ENCODE measurements at places on chromosomes 3 and 15.

DNA sequence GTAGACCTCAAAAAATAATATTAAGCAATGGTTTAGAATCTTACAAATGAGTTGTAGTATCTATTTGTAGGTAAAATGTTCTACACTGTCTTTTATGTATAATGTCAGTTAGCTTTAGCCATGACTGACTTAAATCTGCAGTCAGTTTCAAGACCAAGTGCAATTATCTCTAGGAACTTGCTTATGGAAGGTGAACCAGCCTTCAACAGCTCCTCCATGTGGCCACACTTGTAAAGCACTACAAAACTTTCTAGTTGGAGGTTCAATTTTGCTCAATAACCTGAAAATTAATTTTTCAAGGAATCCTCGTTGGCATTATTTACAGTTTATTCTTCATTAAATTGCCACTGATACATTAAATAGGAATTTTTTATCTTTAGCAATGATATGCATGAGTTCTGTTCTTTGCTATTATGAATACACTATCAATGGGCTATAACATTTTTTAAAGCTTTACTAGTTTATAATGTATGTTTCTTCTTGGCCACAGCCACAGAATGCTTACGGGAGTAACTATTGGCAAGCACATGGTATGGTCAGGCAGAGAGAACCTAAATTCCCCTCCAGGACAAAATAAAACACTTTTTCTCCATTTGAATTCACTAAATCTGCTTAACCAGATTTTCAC is 315.3 kb upstream of the UBE2E2 start:
- DNase-seq, result no peak

- no peak for DNase-seq
Observed at GRCh38 chr3:156412600-156412999, 142.3 kb downstream of the SSR3 start.

DNA sequence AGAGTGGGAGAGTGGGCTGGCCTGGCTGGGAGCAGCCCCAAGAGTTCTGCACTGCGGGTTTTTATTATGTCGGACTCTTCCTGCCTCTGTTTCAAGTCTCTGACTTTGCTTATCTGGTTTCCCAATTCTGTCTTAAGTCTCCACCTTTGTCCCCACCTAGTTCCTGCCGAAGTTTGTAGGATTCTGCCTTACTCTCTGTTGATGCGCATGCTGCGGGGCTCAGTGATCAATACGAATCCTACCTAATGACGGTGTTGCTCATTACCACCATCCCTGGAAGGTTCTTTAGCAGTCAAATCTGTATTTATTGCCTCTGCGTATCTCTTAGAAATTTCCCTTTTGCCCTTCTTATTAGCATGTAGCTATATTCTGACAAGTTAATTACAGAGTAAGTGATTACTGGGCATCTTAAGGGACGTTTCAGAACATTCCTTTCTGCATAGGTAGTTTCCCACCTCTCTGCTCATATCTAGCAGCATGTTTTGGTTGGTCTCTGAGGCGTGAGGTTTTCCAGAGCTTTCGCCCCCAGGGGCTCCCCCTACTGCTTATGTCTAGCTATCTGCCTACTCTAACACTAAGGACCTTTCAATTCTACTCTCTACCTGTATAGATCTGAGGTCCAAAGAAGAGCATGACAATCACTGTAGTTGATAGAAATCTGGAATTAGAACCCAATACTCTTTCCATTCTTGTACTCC is 236.0 kb upstream of the EIF1B start:
- DNase-seq, result no peak

- DNase-seq, result no peak
Observed at GRCh38 chr3:12556314-12556689, 585 bp upstream of the MKRN2 start.

DNA sequence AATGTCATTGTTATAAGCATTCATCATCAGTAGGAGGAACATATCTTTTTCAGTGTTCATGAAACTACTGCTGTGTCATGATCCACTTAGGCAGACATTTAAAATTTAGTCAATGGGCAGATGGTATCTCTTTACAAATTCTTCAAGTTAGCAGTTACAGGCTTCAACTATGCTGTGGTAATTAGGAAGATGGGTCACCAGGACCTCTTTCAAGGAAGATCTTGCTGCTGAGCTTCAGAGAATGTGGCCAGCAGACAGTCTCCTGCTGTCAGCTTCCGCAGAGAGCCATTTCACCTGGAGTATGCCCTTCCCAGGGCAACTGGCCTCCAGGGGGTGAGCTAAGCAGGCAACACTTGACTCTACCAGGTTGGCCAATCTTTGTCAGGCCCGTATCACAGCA is 19.4 kb downstream of the IFT57 start:
- no peak for DNase-seq

DNA sequence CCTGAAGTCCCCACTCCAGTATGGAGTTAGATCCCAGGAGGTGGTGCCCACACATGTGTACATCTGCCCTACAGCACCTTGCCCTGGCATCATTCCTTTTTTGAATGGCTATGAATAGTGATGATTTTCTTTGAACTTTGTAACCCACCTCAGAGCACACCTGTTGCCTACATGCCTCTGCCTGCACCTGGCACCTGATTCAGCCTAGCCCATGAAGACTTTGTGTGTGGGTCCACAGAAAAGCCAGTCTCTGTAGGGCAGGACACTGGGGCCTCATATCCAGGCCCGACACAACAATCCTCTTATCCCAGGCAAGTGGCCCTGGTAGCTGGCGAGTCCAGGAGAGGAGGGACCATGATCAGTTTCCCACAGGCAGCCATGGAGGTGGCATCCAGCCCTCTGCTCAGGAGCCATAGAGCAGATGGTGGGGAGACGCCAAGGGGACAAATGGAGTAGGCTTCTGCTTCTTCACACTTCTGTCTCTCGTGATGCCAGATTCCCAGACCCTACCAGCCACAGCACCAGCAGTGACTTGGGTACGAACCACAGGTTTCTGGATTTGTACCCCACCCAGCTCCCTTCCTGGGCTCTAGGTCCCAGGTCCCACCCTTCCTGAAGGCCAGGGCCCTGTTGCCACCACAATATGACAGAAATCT is 230.7 kb downstream of the UACA start:
- DNase-seq, result no peak

DNA sequence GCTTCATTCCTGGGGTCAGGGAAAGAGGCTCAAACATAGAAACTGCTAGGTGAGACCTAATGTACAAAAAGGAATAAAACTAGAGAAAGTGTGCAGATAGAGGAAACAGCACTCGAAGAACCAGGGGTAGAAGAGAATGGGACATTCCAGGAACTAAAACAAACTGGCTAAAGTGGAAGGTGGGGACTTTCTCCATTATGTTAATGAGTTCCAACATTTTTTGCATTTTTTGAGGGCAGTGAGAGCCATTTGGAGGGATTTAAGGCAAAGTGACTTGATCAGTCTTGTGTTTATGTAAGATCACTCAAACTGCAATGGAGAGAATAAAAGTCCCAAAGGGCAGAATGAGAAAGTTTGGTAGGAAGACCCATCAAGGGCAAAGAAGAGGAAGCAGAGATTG is 20.6 kb upstream of the SLC4A7 start:
- no peak for DNase-seq

DNA sequence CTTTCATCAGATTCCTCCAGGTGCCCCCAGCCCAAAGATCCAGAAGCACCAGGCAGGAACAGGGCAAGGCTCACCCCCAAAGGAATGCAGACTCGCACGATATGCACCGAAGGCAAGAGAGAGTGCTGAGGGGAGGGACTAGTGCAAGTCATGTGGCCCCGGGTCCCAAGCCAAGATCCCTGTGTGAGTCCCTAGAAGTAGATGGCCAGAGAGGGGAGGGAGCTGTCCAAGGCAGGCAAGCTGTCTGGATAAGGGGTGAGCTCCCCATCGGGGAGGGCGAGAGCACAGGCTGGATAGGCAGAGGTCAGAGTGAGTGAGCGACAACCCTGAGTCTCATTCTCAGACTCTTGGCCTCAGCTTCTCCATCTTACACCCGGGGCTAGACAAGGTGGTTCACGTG is 171.5 kb upstream of the LINGO1 start:
- DNase-seq, result no peak

DNA sequence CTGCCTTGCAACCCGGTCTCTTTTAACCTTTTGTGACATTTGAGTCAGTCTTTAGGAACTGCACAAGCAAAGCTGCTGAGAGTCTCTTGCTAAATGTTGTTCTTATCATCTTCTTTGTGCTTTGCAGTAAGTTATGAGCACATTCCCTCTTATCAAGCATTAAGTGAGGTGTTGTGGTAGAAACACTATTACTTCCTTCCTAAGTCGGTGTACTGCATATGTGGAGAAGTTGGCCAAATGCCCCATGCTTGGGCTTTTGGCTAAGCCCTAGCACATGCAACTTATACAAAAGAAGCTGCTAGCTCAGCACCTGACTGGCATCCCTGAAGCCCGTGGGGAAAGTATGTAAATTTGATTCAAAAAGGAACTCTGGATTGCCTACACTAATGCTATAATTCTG is 136.5 kb upstream of the RBMS3 start:
- no peak for DNase-seq

- no peak for DNase-seq
Observed at GRCh38 chr15:56631765-56632164, 101.5 kb downstream of the ZNF280D start.

GRCh38 chr3:112460519-112461195 is 38.6 kb downstream of the BTLA start:
- DNase-seq, result no peak

DNA sequence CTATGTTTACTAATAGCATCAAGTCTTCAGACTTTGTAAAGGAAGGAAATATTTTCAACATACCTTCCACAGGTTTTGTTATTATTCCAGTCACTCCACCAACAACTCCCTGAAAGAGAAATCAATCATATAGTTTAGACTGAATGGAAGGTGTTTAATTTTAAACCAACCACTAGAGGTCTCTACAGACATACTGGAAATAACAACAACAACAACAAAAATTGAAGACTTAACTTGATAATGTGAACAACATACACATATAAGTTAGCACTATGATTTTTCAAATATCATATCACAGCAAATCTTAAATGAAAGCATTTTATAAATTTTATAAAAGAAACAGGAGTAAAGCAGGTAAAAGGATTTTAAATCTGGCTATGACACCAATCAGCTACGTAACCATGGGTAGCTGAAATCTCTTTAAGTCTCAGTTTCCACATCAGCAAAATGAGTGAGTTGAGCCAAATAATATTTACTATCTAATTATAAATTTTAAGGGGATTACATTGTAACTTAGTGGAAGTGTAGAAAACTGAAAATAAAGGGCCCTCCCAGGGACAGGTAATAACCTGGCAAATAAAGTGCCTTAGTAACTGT is 188.2 kb downstream of the VPS13C start:
- no peak for DNase-seq
